ENCODE measurements at places on chromosomes 2 and 18.

DNA sequence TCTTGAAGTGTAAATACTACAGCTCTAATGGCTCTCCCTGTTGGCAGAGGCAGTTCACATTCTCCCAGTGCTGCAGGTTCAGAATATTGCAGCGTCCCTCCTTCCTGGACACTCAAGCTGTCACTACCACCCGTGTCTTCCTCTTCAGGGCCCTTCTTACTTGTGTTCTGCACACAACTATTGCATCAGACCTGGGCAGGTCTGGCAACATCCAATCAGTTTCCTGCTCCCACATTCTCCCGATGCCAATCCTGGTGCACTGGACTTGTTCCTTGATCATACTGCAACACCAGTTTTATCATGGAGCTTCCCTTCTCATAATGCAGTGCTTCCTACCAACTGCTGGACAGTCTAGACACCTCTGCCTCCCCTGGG, 161.5 kb downstream of the CAPN13 start:
- no peak for DNase-seq

DNA sequence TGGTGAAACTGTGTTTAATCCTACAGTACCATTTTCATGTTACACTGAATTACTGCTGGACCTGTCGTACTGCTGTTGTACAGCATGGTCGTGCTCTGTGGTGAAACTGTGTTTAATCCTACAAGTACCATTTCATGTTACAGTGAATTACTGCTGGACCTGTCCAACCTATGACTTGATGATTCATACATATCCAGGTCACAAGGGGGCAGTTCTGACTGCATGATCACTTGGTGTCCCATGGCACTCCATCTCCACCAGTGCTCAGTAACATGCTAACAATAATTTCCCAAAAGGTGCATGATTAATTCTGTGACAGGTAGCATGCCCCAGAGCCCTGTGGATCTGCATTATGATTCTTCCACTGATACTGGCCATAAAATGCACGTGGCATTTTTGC, 101.6 kb downstream of the ADCYAP1 start:
- no peak for DNase-seq

DNA sequence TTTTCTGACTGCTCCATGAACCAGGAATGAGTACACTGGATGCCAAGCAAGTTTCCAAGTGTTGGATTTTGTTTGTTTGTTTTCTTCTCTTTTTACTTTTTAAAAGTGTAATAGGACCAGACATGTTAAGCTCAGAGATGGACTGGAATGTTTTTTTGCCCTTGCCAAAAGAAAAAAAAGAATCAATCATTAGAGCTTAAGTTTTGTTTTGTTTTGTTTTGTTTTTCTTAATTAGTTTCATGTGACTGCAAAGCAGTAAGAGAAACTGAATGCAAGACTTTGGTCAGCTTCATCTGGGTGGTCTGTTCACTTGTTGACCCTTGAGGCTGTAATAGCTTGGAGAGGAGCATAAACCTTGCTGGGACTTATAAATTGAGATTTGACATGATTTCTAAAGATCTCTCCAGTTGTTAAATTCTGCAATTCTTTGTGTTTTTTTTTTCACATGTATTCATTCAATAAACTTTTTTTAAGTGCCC, 42.4 kb upstream of the SLC1A4 start:
- DNase-seq: no peak

DNA sequence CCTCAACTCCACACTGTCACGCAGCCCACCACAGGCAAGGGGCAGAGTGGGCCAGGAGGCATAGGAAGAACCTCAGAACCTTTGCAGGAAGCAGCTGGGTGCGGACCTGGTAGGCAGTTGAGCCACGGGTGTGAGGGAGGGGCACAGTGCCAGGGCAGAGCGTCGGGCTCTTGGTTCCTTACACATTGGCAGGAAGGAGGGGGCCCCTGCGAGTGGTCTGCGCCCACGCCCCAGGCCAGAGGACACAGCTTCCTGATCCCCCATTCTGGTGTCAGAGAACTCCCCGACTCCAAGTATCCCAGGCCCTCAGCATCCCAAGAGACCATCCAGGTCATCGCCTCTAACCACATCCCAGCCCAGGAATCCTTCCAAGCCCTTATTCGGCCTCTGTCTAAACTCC, 61.5 kb downstream of the TNS1 start:
- DNase-seq: no peak

DNA sequence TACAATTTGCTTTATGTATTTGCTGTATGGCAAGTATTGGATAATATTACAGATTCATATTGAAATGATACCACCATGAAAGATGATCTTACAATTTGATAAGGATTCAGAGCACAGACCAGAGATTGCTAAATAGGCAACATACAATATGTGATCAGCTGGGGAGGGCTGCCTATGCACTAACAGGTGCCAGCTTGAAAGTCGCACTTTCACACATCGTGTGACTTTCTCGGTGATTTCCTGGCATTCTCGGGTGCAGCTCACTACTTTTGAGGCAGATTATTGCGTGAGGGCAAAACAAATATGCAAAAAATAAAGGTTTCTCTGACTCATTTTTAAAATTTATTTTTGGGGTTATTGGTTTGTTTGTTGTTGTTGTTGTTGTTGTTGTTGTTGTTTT, 36.0 kb downstream of the RBMS1 start:
- DNase-seq: no peak

DNA sequence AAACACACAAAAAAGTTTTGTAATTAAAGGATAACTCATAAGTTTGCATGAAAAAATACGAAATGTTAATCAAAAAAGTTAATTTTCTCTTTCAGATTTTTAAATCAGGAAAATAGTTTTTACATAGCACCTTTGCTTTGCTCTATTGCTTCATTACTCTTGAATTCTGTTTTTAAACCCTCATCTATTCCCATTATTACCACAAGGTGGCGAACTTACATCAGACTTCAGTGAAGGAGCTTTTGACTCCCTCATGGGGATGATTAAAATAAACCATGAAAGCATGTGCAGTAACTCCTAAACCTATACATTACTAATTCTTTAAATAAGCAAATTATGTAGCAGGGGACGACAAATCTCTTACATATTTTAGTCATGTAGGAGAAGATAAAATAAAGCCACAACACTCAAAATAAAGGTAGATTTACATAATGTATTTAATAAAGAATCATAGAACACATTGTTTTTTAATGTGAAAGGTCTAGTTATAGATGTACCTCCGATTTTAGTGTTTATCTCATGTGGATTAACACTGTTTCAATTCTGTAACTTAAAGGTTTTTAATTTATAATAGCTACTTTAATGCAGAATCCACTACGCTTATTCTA, 105.2 kb downstream of the NETO1 start:
- DNase-seq: no peak

DNA sequence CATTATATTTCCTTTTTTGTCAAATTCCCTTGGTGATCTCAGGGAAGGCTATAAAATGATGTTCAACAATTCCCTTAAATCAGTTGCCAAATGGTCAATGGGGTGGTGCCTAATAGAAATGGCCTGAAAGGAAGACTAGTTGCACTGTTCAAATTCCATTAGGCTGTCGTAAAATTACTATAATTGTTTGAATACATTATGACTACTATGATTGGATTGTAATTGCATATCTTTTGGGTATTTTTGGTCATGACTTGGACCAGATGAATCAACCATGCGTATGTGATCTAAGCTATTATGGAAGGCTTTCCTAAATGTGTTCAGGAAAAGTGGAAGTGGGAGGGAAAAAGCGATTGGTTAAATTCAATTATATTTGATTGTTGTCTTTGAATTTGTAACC, 41.3 kb upstream of the KCNE4 start:
- no peak for DNase-seq

DNA sequence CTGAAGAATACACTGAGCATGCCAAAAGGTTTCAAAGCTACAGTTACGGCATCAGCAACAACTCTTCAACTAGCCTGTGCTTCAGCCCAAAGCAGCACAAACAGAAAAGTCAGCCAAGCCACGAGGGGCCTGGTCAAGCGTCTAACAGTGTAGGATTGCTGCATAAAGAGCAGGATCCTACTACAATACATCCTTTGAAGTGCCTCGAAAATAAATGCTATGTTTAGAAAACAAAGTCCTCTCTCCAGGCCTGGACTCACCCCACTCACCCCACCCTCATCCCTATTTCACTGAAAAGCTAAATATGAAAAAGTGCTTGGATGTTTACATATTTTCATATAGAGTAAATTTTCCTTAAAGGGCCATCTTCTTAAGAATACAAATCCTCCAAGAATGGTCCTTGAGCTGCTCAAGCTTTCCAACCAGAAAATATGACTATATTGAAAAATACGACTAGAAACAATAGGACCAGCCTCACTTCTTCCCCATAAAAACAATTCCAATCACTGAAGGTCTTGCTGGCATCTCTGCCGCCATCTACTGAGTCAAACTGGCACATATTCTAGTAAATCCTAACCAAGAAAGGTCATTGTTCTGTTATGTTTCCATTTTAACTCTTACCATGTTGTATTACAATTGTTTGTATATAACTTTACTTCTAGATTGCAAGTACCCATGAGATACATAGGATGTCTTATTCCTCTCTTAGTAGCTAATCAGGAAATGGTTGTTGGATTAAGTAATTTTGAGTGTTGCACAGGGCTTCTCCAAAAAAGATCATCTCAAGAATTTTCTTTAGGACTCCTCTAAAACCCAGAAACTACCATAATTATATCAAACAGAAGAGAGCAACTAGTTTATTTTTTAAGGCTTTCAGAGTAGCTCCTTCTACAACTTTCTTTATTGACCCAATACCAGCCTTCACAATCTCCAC, 63.6 kb downstream of the CLHC1 start:
- no peak for DNase-seq

DNA sequence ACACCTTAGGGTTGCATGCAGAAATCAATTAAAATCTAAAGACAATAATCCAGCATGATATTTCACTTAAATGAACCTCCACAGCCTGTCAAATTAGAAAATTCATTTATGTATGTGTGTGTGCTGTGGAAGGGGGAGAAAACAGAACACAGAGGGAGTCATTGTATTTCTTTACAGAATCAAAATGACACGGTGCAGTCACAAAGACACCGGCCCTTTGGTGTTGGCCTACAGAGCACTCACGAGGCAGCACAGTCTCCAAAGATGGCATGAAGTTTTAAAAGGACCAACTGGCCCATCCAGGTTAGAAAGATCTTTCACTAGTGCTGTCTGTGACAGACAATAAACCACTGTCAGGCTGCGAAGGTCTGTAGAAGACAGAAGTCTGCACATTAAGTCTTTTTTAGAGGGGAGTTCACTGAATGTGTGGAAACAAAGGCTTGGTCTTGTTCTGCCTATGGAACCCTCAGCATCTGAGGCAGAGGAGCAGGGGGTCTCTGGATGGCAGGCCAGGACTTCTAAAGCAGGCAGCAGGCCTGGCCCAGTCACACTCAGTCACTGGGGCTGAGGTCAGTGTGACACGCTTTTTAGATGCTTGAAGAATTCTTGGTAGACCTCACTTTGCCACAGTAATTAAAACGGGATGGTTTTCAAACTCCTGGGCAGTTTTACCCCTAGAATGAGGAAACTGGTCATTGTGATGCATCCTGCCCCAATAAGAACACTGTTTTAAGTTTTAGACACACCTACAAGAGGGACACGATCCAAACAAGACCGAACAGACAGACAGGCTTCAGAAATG, 184.9 kb downstream of the AFF3 start:
- no peak for DNase-seq

DNA sequence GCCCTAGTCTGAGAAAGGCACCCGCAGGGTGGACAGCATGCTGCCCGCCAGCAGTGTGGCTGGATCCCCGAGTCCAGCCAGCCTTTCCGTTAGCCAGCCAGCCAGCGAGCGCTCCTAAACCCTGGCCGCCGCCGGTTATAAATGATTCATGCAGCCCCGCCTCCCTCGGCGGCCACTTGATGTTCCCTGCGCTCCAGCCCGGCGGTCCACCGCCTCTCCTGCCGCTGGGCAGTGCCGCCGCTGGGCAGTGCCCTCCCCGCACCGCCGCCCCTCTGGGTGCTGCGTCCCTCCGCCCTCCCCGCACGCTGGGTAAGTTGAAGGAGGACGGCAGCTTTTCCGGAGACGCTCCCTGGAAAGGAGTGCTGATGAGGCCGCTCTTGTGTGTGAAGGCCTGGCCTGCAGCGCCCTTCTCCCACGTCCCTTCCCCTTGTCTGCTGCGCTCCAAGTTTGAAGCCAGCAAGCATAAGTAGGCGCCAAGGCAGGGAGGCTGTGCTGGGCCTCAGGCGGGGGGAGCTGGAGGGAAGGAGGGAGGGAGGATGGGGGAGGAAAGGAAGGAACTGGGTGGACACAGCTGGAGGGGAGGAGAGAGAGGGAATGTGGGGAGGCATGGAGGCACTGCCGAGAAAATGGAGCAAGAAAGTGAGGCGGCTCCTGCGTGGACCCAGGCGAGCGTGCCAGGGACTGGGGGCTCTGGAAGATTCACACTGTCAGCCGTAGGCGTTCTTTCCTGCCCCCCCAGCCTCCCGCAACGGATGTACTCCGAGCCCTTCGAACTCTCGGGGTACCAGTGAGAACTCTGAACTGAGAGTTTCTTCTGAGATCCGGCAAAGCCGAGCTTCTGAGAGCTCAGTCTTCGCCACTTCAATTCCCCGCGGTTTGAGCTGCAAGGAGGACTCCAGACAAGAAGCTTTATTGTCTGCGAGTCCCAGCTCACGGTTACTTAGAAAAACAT, 131.9 kb downstream of the GLI2 start:
- no peak for DNase-seq

DNA sequence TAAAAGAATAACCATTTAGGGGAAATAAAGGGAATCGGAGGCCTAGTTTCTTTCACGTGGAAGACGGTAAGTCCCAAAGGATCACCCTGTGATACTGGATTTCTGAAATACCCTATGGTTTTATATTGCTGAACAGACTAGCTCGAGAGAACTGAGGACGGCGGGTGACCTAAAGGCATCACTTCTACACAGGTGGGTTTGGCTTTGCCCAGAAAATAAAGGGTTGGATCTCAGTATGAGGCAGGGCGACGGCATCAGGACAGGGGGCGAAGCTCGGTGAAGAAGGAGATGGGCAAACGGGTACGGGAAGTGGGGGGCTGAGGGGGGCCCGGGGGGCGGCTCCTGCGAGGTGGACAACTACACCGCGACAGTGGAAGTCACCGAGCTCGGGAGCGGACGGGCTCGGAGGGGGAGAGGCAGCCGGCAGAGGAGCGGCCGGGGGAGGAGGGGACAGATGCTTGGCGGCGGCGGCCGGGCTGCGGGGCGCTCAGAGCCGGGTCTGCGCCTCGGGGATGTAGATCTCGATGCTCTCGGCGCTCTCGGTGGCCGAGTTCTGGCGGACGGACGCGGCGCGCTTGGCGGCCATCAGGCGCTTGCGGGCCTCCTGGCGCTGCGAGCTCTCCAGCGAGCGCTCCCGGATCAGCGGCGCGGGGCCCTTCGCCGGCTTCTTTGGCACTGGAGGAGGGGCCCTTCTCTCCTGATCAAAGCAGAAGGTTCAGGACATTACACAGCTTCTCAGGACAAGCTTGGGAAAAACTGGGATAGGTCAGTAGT, 48.9 kb downstream of the TGIF1 start:
- no peak for DNase-seq

DNA sequence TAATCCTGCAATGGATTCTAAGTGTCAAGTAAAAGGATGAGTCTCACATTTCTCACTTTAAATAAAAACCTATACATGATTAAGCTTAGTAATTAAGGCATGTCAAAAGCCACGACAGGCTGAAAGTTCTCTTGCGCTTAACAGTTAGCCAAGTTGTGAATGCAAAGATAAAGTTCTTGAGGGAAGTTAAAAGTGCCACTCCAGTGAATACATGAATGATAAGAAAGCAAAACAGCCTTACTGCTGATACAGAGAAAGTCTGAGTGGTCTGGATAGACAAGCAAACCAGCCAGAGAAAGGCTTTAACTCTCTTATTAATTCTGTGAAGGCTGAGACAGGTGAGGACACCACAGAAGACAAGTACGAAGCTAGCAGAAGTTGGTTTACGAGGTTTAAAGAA, 12.7 kb downstream of the THOC1 start:
- DNase-seq: no peak

Data from activated T-helper 1 cell treated with anti-CD3 and anti-CD28 coated beads, Interleukin-2, amount 50 U/mL, for 16 hours (primary cell).